Ovary (tissue), 10 donors: ENCODE measurements at places on chromosomes 12 and 14.

- no peak for DNase-seq
These were observed 130.7 kb downstream of the GPHN start for GRCh38 chr14:66638689-66639088.

DNA sequence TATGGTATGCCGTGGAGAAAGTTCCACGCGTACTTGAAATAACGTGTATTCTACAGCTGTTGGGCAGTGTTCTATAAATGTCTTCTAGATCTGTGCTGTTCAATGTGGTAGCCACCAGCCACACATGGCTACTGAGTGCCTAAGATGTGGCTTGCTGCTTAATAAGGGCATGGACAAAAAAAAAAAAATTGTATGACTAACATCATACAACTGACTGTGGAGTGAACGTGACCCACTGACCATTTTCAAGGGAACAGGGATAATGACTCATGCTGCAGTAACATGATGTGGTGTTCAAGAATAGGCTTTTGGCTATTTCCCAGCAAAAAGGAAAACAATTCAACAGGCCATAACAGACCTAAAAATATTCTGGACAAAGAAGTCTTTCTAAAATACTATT, 13.0 kb downstream of the ATG14 start:
- DNase-seq: no peak

DNA sequence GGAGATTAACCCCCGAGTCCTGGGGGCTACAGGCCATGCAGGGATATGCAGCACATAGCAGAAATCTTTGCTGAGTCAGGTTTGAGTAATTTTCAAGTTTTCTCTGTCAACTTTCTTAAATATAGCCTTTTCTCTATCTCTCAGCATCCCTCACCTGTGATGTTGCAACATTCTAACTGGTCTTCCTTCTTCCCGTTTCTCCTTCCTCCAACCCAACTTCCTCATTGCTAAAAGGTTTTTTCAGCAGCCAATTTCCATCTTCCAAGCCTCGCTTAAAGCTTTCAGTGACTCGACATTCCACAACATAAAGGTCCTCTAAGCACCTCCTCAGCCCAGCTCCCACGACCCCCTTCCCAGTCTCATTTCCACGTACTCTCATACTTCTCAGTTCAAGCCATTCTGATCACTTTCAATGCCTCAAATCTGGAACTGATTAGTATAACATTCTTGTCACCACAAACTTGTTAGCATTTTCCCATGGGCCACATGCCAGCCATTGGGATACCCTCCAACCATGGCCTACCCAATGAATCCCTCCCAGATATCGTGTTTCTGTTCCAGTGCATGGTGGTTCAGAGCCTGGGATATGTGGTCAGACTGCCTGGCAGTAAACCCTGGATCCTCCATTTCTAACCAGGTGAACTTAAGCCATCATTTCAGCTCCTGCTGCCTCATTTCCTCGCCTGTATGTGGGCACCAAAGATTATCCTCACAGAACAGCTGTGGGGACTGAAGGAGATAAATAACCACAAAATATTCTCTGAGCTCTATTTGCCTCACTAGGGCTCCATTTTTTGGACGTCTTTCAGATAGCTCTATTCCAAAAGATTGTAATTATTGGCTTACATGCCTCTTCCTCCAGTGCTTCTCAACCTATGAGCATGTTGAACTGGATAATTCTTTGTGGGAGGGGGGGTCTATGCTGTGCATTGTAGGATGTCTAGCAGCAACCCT, 65.8 kb downstream of the KCNK10 start:
- DNase-seq: no peak

DNA sequence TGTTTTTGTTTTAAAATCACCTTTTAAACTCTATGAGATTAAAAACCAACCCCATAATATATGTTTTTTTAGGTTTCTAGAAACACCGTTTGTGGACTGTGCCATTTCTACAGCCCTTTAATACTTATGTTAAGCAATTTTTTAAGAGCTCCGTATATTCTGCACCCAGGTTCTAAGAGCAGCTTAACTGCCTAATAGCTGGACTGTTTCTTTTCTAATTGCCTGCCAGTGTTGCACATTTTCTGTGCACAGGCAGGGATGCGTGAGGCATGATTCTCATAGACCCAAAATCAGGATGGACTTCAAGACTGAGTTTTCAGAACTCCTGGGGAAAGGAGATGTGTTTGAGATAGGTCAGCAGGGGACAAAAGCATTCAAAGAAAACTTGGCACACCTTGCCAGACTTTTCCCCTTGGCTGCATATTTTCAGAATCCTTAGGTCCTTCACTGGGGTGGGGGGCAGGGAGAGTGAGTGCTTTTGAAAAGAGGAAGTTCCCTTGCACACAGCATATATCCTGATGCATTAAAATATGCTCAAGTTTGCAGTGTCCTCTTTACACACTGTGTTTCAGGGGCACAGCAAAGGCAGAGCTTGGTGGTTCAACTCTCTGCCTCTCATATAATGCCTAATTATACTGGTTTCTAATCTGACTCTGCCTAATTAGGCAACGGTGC, 27.9 kb downstream of the TMEM30B start:
- DNase-seq: no peak

- no peak for DNase-seq
These were observed 3.9 kb downstream of the KRT79 start for GRCh38 chr12:52829986-52830770.
